ENCODE measurements at places on chromosomes 11 and 22.

DNA sequence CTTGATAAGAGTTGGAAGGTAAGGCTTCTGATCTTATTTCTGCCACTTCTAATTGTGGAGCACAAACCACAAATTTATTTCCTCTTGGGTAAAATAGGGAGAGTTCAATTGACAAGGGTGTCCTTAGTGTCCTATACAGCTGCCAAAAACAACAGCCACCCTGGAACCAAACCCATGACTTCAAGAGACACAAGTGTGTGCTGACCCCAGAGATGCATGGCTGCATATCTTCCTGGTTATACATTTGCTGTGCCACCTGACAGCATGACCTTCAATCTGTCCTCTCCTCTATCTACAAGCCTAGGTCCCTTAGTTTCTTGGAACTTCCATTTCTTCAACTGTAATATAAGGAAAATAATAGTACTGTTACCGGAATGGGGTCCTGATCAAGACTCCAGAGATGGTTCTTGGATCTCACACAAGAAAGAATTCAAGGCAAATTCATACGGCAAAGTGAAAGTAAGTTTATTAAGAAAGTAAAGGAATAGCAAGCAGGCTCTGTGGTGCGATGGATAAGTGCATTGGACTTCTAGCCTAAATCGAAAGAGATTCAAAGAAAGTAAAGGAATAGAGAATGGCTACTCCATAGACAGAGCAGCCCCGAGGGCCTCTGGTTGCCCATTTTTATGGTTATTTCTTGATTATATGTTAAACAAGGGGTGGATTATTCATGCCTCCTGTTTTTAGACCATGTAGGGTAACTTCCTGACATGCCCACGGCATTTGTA, 15.5 kb upstream of the TMEM123 start:
- DNase-seq: no peak

GRCh38 chr22:48923165-48923865, 904.4 kb downstream of the BRD1 start:
- peak; percentile 44 for DNase-seq

GRCh38 chr22:21855676-21856075, 11.8 kb downstream of the MAPK1 start:
- DNase-seq: no peak

DNA sequence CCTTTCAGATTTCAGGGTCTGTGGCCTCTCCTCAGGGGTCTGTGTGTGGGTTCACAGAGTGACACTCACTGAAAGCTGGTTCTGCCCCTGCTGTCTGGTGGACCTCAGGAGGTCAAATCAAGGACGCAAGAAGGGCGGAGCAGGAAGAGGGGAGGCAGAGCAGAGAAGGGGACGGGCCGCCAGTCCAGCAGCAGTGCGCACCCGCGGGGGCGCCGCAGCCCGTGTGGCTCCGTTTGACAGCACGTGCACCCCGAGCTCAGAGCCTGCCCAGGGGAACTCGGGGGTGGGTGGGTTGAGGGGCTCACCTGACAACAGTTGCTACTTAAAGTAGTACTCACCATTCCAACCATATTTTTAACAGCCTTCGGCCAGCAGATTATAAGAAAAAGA, 71.4 kb upstream of the PITPNB start:
- no peak for DNase-seq

- DNase-seq: no peak
Observed at GRCh38 chr22:26767351-26768155, 110.2 kb downstream of the MIAT start.

- DNase-seq: no peak
Observed at GRCh38 chr22:29483254-29483653, 3.2 kb downstream of the NEFH start.

DNA sequence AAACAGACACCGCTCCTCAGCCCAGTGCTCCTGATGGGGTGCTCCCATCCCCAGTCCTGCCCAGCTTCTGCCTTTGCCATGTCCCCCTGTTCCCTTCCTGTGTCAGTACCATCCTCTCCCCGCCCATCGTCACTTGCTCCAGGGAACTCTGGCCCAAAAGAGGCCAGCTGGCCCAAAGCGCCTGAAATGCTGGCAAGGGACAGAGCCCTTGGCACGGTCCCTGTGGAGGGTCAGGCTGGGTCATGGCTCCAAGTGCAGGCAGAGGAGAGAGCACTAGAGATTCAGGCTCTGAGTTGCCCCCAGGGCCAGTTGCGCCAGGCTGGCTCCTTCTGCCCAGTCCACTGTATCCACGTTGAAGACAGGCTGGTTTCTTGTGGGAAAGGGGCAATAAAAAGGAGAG, 8.4 kb upstream of the HDHD5 start:
- no peak for DNase-seq

DNA sequence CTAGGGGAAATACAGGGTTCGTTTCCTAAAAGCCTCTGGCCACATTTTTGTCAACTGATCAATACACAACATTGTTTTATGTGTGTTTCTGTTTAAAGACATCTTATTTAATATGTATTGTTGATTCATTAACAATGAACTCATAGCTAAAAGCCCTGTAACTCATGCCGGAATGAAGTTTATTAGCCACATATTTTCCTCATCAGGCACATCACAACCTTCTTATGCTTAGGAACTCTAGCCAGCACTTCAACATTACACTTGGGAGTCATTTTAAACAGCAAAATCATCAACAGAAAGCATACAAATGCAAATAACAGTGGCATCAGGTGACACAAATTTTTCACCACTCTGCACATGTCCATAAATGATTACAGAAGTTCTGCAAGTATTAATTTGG, 15.1 kb upstream of the BLID start:
- no peak for DNase-seq

DNA sequence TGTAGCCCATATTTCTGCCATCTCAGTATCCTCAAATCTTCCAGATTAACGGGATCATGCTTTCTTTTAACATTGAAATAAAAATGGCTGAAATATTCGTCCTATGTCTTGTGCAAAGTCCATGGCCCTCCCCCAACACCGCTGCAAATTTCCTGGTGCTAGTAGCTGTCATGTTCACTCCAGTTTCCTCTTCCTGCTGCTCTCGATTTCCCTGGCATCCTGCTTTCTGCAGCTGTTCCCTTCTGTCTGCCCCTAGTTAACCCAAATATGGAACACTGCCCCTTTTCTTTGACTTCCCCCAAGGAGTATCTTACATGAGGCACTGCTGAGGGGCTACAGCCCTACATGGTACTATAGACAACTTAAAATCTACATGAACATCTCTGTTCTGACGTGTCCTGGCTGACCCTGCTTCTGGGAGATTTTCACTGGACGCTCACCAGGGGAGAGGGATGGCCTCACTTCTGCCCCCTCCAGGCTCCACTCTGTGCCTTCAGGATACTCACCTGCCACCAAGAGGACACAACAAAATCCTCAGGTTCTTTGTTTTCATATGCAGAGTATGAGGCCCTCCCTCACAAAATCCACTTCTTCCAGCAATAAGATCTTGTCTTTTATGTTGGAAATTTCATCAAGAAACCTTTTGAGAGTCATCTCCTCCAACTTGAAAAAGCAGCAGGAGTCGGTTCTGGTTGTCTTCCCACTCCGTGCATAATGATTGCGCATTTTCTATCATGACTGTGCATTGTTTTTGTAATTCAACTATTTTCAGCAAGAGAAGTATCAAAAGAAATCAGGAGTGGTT, 29.5 kb upstream of the SCUBE2 start:
- no peak for DNase-seq

GRCh38 chr11:126512741-126513715, 157.5 kb downstream of the ST3GAL4 start:
- no peak for DNase-seq

GRCh38 chr11:85766721-85767161, 44.2 kb downstream of the SYTL2 start:
- DNase-seq: no peak

GRCh38 chr11:58958500-58958899, 19.2 kb downstream of the GLYATL1 start:
- no peak for DNase-seq

DNA sequence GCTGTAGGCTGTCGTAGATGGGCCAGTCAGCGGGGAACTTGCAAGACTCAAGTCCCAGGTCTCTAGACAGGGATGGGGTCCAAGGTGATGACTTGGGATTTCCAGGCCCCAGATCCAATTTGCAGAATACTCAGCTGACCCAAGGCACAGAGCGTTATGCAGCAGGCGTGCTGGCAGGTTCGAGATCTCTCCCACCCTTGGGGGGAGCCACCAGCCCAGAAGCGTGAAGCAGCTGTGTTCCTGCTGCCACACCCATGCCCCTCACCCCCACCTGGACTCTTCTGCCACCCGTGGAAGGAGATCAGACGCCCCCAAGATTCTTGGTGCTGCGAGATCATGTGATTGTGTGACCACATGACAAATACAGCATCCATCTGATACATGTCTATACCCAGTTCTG, 142.6 kb downstream of the BRD1 start:
- no peak for DNase-seq

GRCh38 chr11:107018902-107019493, 722 bp upstream of the GUCY1A2 start:
- no peak for DNase-seq

- DNase-seq: no peak
Observed at GRCh38 chr11:112628676-112629075, 332.5 kb upstream of the NCAM1 start.

DNA sequence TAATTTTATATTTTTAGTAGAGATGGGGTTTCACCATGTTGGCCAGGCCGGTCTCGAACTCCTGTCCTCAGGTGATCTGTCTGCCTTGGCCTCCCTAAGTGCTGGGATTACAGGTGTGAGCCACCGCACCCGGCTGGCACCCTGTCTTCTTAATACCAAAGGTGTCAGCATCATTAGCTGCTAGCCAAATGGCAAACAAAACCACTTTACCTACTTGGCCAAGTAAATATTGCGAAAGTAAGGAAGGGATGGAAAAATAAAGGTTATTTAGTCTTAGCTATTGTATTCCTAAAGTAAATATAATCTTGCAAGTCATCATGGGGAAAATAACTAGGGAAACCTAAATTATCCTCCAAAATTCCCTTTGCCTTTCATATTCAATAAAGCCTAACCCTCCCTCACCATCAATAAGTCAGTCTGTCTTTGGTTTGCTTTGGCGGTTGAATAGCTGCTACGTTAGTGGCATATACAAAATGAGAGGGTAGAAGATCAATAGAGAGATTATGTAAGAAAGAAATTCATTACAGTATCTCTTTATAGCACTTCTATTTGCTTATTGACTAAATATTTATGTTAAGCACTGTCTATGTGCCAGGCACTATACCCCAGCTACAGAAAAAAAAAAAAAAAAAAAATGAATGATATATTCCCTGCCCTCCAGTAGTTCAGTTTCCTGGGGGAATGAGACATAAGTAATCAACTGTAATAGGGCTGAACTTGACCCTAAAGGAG, 40.2 kb upstream of the CFAP300 start:
- no peak for DNase-seq

DNA sequence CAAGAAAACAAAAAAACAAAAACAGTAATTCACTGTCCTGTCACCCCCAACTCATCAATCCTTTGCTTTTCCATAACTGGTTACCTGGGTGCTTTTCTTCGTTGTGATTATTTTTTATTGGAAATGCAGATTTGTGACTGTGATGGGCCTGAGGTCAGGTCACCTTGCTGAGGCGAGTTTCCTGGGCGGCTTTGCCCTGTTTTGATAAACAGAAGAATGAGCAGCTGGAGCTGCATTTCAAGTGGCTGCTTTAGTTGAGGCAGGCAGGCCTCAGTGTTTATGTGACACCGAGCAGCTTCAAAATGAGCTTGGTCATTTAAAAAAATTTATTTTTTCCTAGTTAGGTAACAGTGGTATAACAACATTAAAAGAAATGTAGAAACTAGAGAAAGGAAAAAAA, 22.2 kb downstream of the PTPRJ start:
- DNase-seq: peak; percentile 32

GRCh38 chr11:32893343-32894148, 935 bp downstream of the QSER1 start:
- no peak for DNase-seq
